Kidney (tissue), 22 donors: ENCODE measurements at places on chromosomes 12 and 14. TPM values are rescaled to one million over a fixed set of nuclear protein-coding genes. Genes with fewer than 3 reads are reported as not detected.

- H3K27ac ChIP-seq: no peak overlapping the region
- no peaks in the 10 kb centered on the region for H3K36me3 ChIP-seq
- no peak for DNase-seq
- peaks cover 33% of the 10 kb centered on the region for H3K27me3 ChIP-seq
Observed at GRCh38 chr12:49298160-49298559, 3.2 kb downstream of the PRPH start.

DNA sequence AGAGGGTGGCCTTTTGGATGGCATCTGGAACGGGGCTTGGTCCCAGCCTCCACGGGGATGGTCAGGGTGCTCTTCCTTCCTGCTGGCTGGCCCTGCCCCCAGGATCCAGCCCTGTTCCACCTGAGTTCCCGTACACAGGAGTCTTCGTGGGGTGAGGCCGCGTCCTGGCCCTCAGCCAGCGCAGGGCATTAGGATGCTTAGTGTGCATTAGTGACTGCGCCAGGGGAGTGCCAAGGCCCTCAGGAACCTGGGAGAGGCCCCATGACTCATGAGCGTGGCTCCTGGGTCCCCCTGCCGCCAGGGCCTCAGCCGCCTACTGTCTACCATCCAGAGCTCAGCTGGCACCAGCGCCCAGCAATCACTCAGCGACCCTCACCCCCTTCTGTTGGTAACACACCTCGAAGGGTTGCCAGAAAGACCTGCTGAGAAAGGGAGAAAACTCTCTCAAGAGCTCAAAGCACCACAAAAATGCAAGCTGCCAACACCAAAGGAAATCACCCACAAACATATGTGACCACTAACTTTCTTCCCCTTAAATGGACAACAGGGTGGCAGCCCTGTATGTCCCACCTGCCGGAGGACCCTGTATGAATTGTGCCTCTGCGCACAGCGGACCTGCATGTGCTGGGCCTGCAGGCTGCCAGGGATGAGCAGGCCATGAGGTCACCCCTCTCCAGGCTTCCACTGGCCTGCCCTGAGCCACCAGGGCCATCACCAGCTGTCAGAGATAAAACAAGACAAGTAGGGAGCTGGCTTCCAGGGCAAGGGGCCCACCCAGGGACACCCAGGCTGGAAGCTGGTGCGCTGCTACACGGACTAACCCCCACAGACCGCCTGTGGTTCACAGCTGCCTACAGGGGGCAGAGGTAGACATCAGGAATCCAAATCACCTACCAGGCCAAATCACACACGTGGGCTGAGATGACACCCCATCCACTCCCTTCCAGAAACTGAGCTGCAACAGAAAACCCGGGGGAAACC is 28.7 kb downstream of the CCDC85C start:
- no peaks in the 10 kb centered on the region for H3K27me3 ChIP-seq
- no peaks in the 10 kb centered on the region for H3K36me3 ChIP-seq
- DNase-seq: no peak
- no peak overlapping the region for H3K4me3 ChIP-seq
- peaks cover 83% of the 10 kb centered on the region for H3K4me1 ChIP-seq
- peak overlapping the region; percentile 89 for H3K27ac ChIP-seq

- DNase-seq: no peak
- no peak overlapping the region for H3K4me3 ChIP-seq
- no peaks in the 10 kb centered on the region for H3K27me3 ChIP-seq
- H3K27ac ChIP-seq: no peak overlapping the region
Observed at GRCh38 chr14:70663707-70664179, 22.0 kb downstream of the TTC9 start.

DNA sequence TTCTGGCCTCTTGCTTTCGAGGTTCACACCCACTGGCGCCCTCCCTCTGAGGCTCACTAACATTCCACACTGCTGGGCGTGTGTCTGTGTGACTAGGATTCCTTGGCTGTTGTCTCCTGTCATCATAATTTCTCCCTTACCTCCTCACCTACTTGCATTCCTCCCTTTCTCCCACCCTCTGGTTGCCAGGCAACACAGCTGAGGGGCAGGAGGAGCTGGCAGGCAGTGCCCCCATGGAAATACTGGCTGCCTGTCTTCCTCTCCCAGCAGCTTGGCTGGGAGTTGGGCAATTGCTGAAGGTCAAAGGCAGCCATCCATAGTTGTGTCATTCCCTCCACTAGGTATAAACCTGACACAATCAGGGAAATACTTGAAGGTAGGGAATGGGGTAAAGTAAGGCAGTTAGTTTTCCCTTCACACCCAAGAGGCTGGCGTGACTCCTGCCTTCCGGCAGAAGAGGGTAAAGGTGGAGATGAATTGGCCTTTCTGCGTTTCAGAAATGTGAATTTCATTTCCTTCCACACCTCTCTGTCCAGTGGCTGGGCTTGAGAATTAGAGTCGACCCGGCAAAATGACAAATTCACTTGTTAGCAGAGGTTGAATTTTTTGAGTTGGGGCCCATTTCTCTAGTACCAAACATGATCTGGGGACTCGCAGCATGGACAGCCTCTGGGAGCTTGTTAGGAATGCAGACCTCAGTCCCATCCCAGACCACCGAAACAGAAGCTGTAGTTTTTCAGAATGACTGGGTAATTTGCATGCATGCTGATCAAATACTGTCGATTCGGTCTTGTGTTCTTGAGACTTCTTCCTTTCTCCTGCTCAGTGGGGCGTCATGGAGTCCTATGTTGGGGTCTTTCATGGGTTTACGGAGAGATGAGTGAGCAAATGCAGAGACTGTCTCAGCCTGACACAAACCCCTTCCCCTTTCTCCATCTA is 24.3 kb upstream of the EMP1 start:
- no peak overlapping the region for H3K27ac ChIP-seq
- H3K4me1 ChIP-seq: peaks cover 15% of the 10 kb centered on the region
- peak; percentile 93 for DNase-seq
- H3K36me3 ChIP-seq: no peaks in the 10 kb centered on the region
- H3K27me3 ChIP-seq: no peaks in the 10 kb centered on the region

DNA sequence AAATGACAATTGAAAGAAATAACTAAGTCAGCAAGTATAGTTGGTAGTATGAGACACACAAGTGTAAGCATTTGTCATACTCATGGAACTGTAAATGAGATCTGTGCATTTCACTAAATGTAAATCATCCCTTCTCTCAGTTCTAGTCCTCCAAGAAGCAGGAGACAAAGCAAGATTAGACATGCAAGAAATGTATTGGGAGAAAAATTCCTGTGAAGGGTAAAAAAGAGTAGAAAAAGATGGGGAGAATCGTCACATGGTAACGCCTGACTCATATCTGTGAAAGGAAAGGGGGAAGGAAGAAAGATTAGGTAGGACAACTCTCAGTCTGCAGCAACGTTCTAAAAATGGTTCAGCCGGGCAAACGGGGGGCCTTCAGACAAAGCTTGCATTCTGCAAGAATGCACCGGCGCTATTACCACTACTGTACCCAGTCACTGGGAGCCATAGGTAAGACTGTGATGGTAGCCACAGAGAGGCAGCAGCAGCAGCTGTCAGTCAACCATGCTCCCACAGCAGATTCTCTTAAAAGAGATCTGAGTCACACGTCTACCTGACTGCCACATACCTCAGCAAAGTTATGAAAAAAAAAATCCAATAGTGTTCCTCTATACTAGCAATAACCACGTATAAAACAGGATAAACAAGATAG is 18.0 kb upstream of the RFX4 start:
- no peaks in the 10 kb centered on the region for H3K27me3 ChIP-seq
- H3K27ac ChIP-seq: no peak overlapping the region
- DNase-seq: no peak

DNA sequence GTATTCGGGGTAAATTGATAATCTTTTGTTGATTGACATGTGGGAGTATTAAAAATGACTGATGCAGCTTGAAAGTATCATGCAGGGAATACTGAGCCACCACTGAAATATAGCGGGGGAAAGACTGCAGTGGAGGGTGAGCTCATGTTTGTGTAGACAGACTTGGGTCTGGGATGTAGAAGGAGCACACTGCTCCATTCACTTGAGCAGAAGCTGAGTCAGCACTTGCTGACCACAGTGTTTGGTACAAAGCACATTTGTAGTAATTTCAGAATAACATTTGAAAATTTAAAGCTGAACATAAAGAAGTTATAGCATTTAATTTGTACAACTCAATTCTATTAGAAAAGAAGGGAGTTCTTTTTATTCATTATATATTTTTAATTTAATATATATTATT is 304.3 kb upstream of the PRICKLE1 start:
- no peak overlapping the region for H3K27ac ChIP-seq
- DNase-seq: no peak
- no peaks in the 10 kb centered on the region for H3K36me3 ChIP-seq
- no peak overlapping the region for H3K4me3 ChIP-seq
- H3K27me3 ChIP-seq: no peaks in the 10 kb centered on the region

- DNase-seq: no peak
- no peaks in the 10 kb centered on the region for H3K36me3 ChIP-seq
- H3K4me3 ChIP-seq: peak overlapping the region; percentile 95
- peak overlapping the region; percentile 93 for H3K27ac ChIP-seq
Observed at GRCh38 chr12:100141666-100141997, 1.0 kb downstream of the BLTP3B start.

DNA sequence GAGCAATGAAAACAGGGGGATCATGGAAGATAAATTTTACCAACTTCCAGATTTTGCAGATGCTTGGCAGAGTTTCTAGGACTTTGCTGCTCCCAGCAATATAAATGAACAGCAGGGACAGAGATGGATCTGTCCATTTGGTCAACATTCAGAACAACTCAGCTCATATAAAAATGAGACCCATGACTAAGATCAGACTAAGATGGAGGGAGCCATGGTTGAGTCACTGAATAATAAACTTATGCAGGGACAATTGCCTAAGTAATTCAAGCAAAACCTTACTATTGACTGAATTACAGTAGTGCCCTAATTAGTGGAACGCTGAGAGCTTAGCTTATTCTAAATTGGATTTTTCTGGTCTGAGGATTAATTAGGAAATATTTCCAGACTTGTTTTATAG is 205.1 kb downstream of the SLC5A8 start:
- H3K27me3 ChIP-seq: no peaks in the 10 kb centered on the region
- no peaks in the 10 kb centered on the region for H3K4me1 ChIP-seq
- DNase-seq: no peak

DNA sequence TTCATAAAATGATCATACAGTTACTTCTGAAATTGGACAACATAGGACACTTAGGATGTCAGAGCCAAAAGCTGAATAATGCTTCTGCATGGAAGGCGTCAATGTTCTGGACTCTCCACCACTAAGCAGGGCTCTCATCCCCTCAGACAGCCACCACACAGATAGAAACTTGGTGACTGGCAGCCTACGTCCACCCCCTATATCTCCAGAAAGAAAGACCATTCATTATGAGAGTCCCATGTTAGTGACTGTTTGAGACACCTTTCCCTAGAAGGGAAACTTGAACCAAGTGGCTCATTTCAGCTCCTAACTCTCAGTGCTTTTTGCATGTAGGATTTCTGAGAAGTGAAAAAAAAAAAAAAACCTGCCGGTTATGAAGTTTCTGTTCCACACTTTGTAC is 251.0 kb upstream of the FKBP4 start:
- H3K27ac ChIP-seq: no peak overlapping the region
- no peak for DNase-seq
- peaks cover 8% of the 10 kb centered on the region for H3K4me1 ChIP-seq
- H3K27me3 ChIP-seq: no peaks in the 10 kb centered on the region

- no peak for DNase-seq
- H3K4me1 ChIP-seq: no peaks in the 10 kb centered on the region
- no peaks in the 10 kb centered on the region for H3K36me3 ChIP-seq
- no peak overlapping the region for H3K4me3 ChIP-seq
- no peaks in the 10 kb centered on the region for H3K27me3 ChIP-seq
- no peak overlapping the region for H3K27ac ChIP-seq
Observed at GRCh38 chr14:56390859-56391258, 188.7 kb upstream of the TMEM260 start.

GRCh38 chr12:109729371-109729781 is 15.8 kb downstream of the FAM222A start:
- no peaks in the 10 kb centered on the region for H3K36me3 ChIP-seq
- no peak overlapping the region for H3K4me3 ChIP-seq
- H3K27me3 ChIP-seq: no peaks in the 10 kb centered on the region
- H3K27ac ChIP-seq: no peak overlapping the region
- DNase-seq: peak; percentile 57
- H3K4me1 ChIP-seq: peaks cover 8% of the 10 kb centered on the region

KIF5A gene
- total RNA-seq: 1.3 TPM

ATP5MC2 gene
- total RNA-seq: 271 TPM

AMDHD1 gene
- 1.2 TPM for total RNA-seq

IAPP gene
- not detected for total RNA-seq

HOXC10 gene
- total RNA-seq: 50.7 TPM

SERPINA6 gene
- total RNA-seq: 1.7 TPM
